ENCODE measurements at places on chromosomes 2 and 18.

DNA sequence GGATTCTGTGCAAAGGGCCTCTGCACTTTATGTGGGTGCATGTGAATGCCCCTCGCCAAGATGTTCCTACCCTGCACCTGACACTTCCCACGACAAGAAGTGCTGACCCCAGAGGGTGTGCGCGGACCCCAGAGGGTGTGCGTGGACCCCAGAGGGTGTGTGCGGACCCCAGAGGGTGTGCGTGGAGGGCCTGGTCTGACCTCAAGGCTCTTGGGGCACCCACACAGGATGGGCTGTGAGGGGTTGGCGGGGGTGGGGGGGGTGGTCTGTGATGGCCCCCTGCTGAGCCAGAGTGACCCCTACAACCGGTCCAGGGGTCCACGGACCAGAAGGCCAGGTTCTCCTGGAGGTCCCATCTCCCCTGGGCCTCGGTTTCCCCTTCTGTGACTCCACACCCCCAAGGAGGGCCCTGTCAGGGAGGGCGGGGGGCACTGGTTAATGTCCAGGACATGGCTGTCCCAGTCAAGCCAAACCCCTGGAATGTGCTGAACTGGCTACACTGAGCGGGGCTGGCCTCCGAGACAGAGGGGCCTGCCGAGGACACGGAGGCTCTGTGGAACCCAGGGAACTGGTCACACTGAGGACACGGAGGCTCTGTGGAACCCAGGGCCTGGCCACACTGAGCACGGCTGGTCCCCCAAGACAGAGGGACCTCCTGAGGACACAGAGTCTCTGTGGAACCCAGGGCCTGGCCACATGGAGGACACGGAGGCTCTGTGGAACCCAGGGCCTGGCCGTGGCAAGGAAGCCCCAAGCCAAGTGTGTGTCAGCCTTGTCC lies 3.1 kb downstream of the NEU4 start:
- no peak for DNase-seq

DNA sequence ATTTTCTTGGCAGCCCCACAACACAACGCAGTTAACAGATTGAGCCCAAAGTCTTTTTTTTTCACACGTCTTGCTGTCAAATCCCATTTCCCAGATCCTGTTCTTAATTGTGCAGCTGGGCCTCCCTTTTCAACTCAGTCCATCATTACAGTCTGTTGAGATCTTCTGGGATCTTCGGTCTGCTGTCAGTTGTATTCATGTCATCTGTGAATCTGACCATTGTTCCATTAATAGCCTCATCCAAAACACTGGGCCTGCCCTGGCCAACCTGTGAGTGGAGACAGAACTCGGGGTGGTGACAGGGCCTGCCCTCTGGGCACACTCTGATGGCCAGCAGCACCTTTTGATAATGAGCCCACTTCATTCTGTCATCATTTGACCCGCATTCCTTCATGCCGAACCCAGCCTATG lies 39.7 kb upstream of the SEMA4C start:
- no peak for DNase-seq

GRCh38 chr2:222142027-222142426 lies 156.8 kb downstream of the PAX3 start:
- no peak for DNase-seq

- no peak for DNase-seq
These were observed 30.2 kb downstream of the GLI2 start for GRCh38 chr2:120765678-120766469.

- DNase-seq: no peak
These were observed 3.5 kb downstream of the DCDC2C start for GRCh38 chr2:3706892-3707291.

- no peak for DNase-seq
These were observed 63.4 kb upstream of the PLA2R1 start for GRCh38 chr2:160125828-160126227.

DNA sequence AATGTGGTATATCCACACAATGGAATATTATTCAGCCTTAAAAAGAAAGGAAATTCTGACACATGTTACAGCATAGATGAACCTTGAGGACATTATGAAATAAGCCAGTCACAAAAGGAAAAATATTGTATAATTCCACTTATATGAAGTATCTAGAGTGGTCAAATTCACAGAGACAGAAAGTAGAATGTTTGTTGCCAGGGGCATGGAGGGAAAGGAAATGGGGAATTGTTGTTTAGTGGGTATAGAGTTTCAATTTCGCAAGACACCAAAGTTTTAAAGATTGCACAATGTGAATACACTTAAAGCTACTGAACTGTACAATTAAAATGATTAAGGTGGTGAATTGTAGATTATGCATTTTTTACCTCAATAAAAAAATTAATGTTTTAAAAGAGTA lies 92.9 kb downstream of the TXNL1 start:
- no peak for DNase-seq

Measured in CD4-positive, alpha-beta T cell treated with Interleukin-2 at 100 ng/mL for 4 hours (primary cell).